H54 (cell line): ENCODE measurements at places on chromosomes 5 and 9.

DNA sequence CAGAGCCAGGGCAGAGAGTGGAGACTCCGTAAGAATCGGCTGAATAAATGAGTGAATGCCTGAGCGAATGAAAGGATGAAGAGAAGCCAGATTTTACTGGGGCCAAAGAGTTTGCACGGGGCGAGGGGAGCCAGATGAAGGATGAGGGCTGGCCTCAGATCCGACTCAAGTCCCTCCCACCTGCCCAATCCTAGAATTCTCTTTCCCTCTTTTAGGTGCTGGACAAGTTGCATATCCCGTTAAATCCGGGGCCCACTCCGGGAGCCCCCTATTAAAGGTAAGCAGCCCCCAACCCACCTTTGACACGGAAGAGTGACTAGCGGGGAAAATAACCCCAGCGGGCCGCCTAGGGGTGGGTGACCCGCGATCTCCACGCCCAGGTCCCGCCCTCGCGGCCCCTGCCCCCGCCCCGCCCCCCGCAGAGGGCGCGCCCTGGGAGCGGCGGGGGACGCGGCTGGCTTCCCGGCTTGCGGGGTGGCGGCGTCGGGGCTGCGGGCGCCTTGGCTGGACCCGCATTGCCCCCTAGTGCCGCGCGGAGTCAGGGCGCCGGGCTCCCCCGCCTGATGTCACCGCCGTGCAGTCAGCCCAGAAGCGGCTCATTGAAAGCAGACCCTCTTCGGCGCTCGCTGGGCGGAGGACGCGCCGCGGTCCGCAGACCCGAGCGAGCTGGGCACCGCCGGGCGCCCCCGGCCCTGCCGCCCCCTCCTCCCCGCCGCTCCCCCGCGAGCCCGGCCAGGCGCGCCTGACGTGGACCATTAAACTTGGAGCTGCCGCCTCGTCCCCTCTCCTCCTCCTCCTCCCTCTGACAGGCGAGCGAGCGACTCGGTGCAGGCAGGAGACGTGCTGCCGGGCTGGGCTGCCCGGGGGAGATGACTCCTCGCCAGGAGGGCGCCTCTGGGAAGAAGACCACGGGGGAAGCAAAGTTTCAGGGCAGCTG is at the start of gene ADRA1B:
TSS of gene ADRA1B (plus strand) at position 579 of the 937 bp plus-strand sequence. CDS start 424 bp downstream, outside the sequence.
- DNase-seq: peak; percentile 69

GRCh38 chr9:99445920-99446319 is 223.8 kb downstream of the SEC61B start:
- DNase-seq: no peak

DNA sequence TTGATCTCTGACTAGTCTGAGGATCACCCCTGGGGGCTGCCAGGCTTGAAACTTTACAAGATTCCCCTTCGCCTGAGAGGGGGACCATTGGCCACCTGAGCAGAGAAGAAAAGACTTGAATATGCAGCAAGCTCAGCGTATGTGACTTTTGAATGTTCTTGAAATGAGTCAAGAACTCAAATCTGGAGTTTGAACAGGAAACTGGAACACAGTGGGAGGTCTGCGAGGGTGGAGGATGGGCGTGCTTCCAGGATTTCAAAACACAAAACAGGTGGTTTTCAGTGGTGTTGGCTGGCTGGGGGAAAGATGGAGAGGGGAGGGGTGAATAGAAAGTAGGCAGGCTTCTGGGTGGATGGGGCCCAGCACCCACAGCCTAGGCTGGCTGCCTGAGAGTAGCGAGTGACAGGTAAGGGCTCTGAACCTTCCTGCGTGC is 40.6 kb downstream of the TMEM174 start:
- DNase-seq: peak; percentile 54

- no peak for DNase-seq
These were observed 25.5 kb downstream of the ADAM19 start for GRCh38 chr5:157549954-157550549.

- DNase-seq: peak; percentile 17
These were observed at the start of gene PARP8 for GRCh38 chr5:50666261-50667022. Gene PARP8 (plus strand): TSS chr5:50666637. CDS start chr5:50667096, 459 bp downstream.

GRCh38 chr5:168219515-168220410 is 71.7 kb upstream of the WWC1 start:
- peak; percentile 74 for DNase-seq

- DNase-seq: no peak
These were observed 125.6 kb upstream of the DMRT1 start for GRCh38 chr9:715743-716400.

DNA sequence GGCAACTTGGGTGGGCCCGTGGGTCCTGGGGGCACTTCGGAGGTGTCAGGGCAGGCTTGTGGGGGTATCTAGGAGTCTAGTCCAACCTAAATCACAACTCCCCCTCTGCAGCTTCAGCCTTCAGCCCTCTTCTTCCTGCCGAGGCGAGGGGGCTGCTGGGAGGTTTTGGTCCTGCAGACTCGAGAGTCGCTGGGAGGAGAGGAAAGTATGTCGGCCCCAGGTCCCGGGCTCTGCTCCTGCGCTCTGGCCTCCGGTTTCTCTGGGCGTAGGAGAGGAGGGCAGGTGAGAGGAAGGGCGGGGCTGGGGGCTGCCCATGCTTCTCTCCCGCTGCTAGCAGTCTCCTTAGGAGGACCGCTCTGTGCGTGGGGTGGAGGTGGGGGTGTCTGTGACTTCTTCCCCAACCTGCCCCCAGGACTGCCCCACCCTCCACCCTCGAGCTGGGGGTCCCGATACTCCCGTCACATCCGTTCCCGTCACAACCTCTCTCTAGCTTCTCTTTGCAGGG is 139.8 kb upstream of the COL5A1 start:
- DNase-seq: no peak

- DNase-seq: no peak
These were observed 296.4 kb downstream of the TLR4 start for GRCh38 chr9:118000581-118000980.

GRCh38 chr5:134989266-134989830 is 21.6 kb downstream of the CATSPER3 start:
- DNase-seq: no peak

DNA sequence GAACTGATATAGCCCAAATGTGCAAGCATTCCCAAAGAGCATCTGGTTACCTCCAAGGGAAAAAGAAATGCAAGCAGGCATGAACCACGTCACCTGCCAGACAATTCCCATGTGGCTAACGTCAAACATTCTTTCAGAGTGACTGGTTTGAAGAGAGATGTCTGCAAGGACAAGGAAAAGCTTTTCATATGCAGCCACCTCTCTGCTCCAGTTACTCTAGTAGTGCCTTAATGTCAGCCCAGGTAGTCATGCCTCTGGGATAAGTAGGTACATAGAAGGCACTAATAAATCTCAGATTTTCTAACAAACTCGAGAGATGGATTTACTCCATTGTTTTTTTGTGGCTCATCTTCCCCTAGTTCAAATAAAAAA is 96.8 kb upstream of the IFNK start:
- peak; percentile 61 for DNase-seq

- no peak for DNase-seq
These were observed 5.9 kb downstream of the FAM193B start for GRCh38 chr5:177548495-177548894.

DNA sequence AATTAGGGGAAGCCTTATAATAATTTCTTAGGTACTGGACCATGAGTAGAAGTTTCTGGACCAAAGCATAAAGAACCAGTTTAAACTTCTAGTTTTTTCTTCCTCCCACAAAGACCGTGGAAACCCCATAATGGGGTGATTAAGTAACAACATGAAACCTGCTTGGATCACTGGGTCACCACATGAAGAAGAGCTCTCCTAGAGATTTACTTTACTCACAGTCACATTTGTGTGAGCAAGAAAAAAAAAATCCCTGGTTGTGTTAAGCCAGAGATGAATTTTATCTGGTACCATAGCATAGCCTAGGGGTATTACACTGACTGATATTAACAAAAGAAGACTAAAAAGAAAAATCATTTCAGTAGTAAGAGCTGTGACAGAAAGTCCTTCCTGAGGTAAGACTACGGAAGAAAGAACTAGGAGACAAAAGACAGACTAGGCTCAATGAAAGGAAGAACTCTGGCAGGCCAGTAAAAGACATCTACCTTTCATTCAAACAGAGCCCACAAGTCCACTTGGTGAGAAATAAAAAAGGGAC is 15.2 kb downstream of the OTP start:
- no peak for DNase-seq

DNA sequence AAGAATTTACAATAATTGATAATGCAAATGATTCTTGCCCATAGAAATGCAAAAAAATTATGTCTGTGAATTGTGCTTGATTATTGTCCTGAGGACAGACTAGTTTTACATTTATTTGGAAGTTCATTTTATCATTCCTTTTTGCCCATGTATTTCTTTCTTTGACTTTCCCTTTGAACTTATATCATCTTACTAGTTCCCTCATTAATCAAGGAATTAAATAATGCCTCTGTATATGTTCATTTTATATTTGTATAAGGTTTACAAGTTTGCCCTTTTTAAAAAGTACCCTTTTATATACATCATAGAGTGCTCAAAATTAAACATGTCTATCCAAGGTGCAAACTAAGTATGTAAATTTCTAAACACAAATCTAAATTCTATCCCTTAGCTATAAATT is 501.6 kb downstream of the NTRK2 start:
- DNase-seq: no peak
